ENCODE measurements at places on chromosomes 7 and 10.

- DNase-seq: no peak
Observed at GRCh38 chr10:73768881-73769280, 13.0 kb upstream of the CHCHD1 start.

DNA sequence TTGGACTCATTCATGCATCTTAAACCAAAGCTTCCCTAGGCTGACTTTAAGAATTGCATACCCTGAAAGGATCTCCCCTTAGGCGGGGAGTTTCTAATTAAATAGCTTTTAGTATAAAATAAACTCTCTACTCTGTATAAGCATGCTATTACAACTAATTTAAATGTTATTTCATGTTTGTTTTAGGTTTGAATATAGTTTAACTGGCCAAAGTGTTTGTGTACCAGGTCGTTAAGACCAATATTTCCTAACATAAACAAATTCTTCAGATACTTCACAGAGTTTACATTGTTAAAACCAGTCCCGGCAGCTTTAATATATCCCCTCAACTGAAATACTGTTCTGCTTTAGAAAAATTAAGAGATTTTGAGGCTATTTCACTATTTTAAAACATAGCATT, 2.3 kb downstream of the GLI3 start:
- DNase-seq: no peak

DNA sequence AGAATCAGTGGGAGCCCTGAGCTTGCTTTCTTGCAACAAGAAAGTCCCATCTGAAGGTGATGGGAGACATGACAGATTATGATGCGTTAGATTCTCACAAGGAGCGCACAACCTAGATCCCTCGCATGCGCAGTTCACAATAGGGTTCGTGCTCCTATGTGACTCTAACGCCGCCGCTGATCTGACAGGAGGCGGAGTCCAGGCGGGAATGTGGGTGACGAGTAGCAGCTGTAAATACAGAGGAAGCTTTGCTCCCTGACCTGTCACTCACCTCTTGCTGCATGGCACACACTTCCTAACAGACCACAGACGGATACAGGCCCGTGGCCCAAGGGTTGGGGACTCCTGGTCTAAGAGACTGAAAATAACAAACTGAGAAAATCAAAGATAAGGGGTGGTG, 1163.4 kb upstream of the AUTS2 start:
- no peak for DNase-seq

DNA sequence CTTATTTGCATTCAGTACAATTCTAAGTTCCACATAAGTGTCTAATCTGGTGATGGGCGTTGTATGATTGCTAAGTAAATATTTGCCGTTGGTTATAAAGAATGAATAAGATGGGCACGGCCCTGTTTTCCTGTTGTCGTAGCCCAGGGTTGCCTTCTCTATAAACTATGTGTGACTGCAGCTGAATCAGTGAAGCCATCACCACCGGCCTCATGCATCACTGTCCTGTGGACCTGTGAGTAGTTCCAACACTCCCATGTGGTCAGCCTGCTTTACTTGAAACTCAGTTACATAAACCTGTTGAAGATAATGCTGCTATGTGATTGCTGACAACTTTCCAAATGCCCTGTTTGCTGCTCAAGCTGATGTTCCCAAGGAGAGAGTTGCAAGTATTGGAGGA, 21.6 kb upstream of the KLF6 start:
- DNase-seq: no peak

DNA sequence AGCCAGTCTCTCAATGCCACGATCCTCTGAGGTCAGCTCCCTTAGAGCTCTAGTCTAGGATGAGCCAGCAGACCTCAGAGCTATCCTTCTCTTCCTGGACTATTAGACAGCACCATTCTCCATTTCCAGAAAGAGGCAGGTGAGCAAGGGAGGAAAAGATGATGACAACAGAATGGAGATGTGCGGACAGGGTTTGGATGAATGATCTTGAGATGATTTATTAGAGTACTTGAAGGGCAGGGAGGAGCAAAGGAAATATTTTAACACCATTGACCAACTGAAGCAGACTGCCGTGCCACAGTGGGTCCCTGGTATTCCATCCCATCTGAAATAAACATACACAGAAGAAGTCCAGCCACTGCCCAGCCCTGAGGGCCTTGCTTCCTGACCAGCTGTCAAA, 94.3 kb downstream of the CFAP58 start:
- no peak for DNase-seq

GRCh38 chr10:17229016-17229716, 1.1 kb downstream of the VIM start:
- DNase-seq: peak; percentile 94

DNA sequence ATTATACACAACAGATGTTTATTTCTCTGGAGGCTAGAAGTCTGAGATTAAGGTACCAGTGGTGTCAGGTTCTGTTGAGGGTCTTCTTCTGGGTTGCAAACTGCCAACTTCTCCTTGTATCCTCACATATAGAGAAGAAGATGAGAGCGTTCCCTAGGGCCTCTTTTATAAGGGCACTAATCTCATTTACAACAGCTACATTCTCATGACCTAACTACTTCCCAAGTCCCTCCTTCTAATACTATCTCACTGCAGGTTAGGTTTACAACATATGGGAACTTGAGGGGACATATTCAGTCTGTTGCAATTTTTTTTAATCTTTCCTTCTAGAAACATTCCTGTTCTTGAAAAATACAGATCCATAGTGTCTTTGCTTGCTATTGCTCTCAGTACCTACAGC, 18.3 kb upstream of the FAM3C start:
- no peak for DNase-seq

GRCh38 chr7:42932811-42933591, 825 bp downstream of the MRPL32 start:
- DNase-seq: peak; percentile 18

- DNase-seq: peak; percentile 55
Observed at GRCh38 chr10:97685395-97685958, 1.6 kb downstream of the AVPI1 start.

- no peak for DNase-seq
Observed at GRCh38 chr10:75071756-75072155, 39.7 kb upstream of the SAMD8 start.

DNA sequence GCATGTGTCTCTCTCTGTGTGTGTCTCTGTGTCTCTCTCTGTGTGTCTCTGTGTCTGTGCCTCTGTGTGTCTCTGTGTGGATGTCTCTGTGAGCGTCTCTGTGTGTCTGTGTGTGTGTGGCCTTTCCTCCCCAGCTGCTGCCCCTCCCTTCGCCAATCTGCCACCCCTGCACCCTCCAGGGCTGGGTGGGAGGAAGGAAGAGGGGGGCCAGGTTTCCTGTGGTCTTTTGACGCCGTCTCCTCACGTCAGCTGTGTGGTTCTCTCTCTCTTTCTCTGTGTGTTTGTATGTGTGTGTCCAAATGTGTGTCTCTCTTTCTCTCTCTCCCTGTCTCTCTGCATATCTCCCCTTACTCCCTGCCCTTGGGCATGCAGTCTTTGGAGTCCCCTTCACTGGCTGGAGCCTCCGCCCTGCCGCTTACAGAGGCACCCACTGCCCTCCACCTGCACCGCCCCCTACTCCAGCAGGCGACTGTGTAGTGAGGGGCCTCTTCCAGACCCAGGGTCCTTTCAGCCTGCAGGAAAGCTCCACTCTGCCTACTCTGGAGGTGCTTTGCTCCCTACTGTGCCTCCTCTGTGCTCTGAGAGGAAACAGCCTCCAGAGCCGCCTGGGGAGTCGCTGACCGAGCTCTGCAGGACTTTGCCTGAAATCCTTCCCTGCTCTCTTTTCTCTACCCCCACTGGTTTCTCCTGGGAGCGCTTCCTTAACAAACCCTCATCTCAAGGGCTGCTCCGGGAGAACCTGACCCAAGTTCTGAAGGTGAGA, 44.2 kb upstream of the C10orf71 start:
- no peak for DNase-seq

- no peak for DNase-seq
Observed at GRCh38 chr7:25481891-25482290, 253.6 kb upstream of the NPVF start.

GRCh38 chr10:60964257-60965235, 20.6 kb upstream of the RHOBTB1 start:
- peak; percentile 65 for DNase-seq

DNA sequence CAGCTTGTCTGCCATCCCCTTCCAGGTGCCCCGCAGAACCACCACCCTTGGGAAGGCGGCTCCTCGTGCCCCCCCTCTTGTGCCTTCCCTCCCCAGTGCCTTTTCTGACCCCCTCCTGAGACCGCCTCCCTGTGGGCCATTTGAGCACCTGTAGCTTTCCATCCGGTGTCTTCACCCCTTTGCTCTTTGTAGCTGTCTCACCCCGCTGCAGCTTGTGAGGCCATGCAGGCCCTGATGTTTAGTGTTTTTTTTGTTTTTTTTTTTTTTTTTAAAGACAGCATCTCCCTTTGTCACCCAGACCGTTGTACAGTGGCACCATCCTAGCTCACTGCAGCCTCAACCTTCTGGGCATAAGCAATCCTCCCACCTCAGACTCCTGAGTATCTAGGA, 52.5 kb downstream of the CUX1 start:
- no peak for DNase-seq

GRCh38 chr7:22051886-22052673, 106.4 kb upstream of the CDCA7L start:
- no peak for DNase-seq

- peak; percentile 38 for DNase-seq
Observed at GRCh38 chr7:112529521-112529920, 48.7 kb downstream of the LSMEM1 start.

DNA sequence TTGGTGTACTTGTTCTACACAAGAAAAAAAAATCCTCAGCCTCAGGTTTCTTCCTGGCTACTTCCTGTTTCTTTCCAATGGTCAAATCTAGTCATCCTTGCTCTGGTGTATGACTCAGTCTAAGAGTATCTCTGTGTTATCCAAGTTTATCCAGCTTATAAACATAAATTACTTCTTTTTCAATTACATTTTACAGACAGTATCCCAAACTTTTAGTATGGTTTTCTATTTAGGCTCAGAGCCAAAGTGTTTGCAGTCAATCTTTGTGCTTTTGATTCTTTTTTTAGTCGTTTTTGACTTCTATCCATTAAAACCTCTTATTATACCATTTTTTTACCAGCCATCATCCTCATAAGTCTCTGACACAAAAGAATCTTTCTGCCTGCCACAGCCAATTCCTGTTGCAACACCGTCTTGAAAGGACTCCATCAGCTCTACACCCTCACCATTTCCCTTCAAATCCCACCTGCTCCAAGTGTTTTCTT, 294.6 kb downstream of the PTEN start:
- DNase-seq: peak; percentile 49

GRCh38 chr10:108412323-108412722, 1247.8 kb upstream of the SORCS1 start:
- DNase-seq: no peak

DNA sequence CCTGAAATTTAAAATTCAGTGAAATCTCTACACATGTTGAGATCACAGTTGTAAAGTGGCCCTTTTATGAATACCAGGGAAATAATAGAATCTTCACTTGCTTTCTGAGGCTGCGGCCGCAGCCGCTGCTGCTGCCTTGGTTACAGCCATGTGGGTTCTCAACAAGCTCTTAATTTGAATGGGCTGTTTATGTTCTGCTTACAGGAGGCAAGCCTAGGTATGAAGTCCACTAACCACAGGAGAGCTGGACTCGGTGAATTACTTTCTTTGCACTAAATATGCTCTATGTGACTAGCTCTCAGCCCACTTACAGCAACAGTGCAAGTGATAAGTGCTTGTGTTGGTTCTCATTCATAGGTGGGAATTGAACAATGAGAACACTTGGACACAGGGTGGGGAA, 410.8 kb downstream of the SFMBT2 start:
- no peak for DNase-seq

GRCh38 chr7:31776616-31777015, 89.6 kb downstream of the PPP1R17 start:
- no peak for DNase-seq

GRCh38 chr7:134692344-134692705, 45.7 kb downstream of the BPGM start:
- DNase-seq: no peak

- DNase-seq: no peak
Observed at GRCh38 chr10:123854498-123854897, 37.1 kb downstream of the CPXM2 start.

- DNase-seq: no peak
Observed at GRCh38 chr10:3955955-3956617, 171.1 kb upstream of the KLF6 start.

GRCh38 chr10:2610946-2611345, 456.4 kb upstream of the PFKP start:
- DNase-seq: no peak

- no peak for DNase-seq
Observed at GRCh38 chr7:7438851-7439250, 96.8 kb downstream of the COL28A1 start.

DNA sequence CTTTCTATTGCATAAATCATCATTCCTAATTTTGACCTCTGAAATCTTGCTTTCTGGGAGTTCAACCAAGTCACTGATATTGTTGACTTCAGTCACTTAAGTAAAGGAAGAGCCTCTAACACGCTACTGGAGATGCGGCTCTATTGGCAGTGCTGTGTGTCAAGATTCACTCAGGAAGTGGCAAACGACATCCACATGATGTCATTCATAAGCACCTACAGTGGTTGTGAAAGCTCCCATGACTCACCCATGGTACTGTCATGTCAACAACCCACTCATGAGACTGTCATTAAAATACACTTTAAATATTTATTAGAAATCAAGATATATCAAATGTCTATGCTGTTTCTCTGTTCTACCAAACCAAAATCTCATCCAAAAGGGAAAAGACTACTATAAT, 52.5 kb upstream of the LHFPL3 start:
- DNase-seq: peak; percentile 11

DNA sequence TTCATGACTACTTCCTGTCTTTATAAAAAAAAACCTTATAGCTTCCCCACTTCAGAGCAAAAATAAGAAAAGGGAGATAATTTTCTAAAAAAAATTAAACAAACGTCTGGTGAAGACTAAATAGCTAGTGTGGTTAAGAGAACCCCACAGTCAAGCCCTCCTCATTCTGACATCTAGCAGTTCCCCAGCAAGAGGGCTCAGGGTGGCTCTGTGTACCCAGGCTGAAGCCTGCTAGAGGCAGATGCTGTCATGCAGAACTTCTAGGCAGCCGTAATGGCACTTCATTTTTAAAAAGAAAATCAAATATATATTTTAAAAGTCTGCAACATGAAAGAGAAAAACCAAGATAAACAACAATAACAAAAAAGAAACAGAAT, 223.1 kb upstream of the KLF14 start:
- DNase-seq: no peak

DNA sequence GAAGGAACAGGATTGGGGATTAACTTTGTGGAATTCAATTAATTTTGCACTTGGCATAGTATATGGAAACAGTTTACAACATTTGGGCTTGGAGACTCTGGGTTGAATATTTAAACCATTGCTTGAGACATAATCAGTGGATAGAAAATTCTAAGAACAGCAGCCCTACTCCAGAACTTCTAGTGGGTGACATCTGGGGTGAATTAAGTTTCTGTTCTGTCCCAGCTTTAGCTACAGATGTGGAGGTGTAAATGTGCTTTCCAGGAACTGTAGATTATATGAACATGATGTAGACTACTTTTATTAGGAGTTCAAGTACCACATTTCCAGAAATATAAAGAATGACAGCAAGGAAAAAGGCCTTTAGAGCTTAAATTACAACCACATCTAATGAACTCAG, 51.9 kb upstream of the SKAP2 start:
- no peak for DNase-seq

- DNase-seq: no peak
Observed at GRCh38 chr10:18246967-18247366, 106.7 kb downstream of the CACNB2 start.

Measured in inflammatory macrophage (primary cell).